ENCODE measurements at places on chromosomes 16 and 17. TPM values are rescaled to one million over a fixed set of nuclear protein-coding genes. Genes with fewer than 3 reads are reported as not detected.

Gene DNASE1L2
- 0.15 TPM for total RNA-seq

Gene TMEM92
- under 0.01 TPM for total RNA-seq

Gene CFAP97D1
- not detected for total RNA-seq

Gene PTX4
- 0.29 TPM for total RNA-seq

Gene PRR15L
- not detected for total RNA-seq

Gene C17orf100
- total RNA-seq, result 0.58 TPM

Gene TEX19
- total RNA-seq, result not detected

Gene INPP5K
- 30.1 TPM for total RNA-seq

Gene NXPH3
- total RNA-seq, result 0.15 TPM

Gene ITGAD
- not detected for total RNA-seq

Gene INCA1
- not detected for total RNA-seq

Gene PPL
- 51.5 TPM for total RNA-seq

Gene ADPRM
- 13.7 TPM for total RNA-seq

Gene RNF43
- under 0.01 TPM for total RNA-seq

Gene HOXB7
- total RNA-seq, result 1.7 TPM

Gene CRHR1
- total RNA-seq, result not detected

Gene NDUFAB1
- total RNA-seq, result 32.3 TPM

Gene TPSB2
- total RNA-seq, result not detected

Gene RHBDL1
- 9.4 TPM for total RNA-seq

Gene LGALS3BP
- 636 TPM for total RNA-seq

Gene CTRB1
- total RNA-seq, result not detected

Gene TAC4
- not detected for total RNA-seq

Gene MYCBPAP
- total RNA-seq, result 1.5 TPM

Gene KRT10
- 3.5 TPM for total RNA-seq

Gene HBA2
- 0.44 TPM for total RNA-seq

Gene CBFA2T3
- 0.17 TPM for total RNA-seq

Gene MEOX1
- not detected for total RNA-seq

Gene WNT9B
- total RNA-seq, result not detected

Gene IL34
- total RNA-seq, result 4.5 TPM

Gene CDRT15
- total RNA-seq, result not detected

Gene USB1
- total RNA-seq, result 41.9 TPM

Gene CBX8
- 3.8 TPM for total RNA-seq

Gene SHBG
- 0.29 TPM for total RNA-seq

All from smooth muscle cell of trachea (primary cell).